ENCODE measurements at places on chromosomes 3 and 15. TPM values are rescaled to one million over a fixed set of nuclear protein-coding genes. Genes with fewer than 3 reads are reported as not detected.

DNA sequence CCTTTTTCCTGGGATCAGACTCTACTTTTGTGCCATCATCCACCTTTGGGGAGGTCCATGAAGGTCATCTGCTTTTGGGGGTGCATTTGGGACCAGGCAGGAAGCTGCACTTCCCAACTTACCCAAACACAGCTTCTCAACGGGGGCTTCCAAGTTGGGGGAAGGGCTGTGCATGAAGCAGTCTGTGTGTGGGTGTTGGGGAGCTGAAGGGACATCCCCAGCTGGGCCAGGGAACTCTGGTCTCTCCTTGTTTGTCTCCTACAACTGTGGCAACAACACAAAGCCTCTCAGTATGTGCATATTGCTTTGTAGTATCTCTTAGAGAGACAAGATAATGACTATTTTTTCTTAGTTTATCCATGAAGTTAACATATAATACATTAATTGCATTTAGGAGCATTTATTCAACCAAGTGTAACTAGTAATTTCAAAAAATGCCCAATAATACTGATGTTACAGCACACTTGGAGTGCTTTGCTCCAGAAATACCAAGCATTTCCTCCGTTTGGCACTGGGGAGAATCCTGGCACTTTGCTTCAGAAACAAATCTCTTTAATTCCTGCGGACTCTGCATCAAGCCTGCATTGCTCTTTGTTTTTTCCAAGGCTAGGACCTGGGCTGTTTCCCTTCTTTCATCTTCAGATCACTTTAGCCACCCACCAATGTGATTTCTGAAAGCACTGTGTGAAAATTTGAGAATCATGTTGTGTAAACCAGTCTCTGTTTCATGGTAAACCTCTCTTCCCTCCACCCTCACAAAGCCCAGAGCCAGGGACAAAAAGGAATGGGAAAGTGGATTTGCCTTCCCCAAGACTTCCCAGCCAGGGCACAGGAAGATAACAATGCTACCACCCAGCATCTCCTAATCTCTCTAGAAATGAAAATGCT is 126.2 kb upstream of the PFN2 start:
- no peak for DNase-seq

DNA sequence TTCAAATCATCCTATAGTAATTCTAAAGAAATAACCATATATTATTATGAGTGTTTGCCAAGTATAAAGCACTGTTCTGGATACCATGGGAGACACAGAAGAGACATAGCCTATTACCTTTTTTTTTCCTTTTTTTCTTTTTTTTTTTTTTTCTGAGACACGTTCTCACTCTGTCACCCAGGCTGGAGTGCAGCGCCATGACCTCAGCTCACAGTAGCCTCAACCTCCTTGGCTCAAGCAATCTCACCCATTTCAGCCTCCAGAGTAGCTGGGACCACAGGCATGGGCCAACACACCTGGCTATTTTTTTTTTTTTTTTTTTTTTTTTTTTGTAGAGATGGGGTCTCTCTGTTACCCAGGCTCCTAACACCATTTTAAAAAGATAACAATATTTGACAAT is 30.9 kb downstream of the CBLB start:
- no peak for DNase-seq

- no peak for DNase-seq
Observed at GRCh38 chr15:49035825-49036224, 10.4 kb downstream of the SECISBP2L start.

DNA sequence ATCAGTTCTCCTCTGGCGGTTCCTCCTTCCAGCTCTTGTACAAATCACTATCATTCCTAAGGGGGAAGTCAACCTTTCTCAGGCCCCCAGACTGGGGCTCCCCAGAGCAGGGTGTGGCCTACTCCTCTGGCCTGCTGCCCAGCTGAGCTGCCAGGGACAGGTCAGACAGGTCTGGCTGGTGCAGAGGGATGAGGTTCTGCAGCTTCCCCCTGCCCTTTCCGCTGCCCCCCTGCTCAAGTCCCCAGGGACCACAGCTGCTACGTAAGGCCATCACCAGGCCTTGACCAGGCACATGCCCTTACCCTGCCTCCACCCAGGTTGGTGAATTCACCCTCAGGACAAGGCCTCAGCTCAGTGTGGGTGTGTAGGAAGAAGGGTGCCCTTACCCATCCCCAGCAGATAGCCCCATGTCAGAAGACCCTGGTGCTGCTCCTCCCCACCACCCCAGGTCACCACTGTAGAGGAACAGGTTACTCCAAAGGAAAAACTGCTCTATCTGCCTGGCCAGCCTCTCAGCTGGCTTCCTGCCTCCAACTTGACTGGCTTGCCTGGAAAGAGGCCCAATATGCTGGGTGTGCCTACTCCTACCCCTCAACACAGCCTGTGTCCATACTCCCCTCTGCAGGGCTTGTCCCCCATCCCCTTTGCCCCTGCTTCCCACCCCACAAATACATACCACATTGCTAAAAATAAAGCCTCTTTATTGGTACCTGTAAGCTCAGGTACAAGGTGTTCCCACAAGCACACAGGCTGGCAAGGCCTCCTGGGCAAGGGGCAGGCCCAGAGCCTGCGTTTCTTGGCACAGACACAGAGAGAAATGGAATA is 12.0 kb downstream of the CSRNP1 start:
- no peak for DNase-seq

DUOX1 gene
- total RNA-seq, result not detected

CAMKV gene
- total RNA-seq, result 1.8 TPM

DNA sequence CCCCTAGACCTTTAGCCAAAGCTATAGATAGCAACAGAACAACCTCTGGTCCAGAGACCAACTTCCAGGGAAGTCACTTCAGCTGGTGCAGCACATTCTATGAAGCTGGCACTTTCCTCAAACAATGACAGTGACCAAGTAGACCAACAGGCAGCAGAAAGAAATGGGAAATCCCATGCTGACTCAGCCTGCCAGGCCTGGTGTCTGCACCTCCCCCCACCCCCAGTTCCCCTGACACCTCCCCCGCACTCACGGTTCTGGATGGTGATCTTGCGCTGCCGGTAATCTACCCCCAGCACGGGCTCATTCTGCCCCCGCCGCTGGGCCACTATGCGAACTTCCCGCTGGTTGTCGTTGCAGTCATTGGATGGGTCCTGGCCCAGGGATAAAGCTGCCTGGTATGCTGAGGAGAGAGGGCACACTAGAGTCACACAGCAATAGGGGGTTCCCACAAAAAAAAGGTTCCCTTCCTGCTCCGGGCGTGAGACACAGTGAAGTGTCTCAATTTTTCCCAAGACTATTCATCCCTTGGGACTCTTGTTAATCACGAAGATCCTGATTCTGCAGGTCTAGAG is 17.0 kb downstream of the ILDR1 start:
- DNase-seq, result peak; percentile 41

DNA sequence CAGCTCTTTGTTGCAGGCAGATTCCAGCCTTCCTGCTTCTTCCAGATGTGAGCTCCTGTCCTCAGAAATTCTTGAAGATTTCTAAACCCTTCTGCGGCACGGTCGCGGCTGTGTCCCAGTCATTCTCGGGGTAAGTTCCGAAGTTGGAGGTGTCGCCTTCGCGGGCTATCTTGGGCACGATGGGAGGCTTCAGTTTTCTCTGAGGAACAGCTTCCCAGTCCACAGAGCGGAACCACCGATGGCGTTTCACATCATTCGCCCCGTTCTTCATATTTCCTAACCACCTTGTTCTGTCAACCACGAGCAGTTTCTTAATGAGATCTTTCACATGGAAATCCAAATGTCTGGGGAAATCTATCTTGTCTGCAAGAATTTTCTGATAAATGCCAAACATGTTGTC is 24.7 kb upstream of the CERS3 start:
- DNase-seq, result no peak

DNA sequence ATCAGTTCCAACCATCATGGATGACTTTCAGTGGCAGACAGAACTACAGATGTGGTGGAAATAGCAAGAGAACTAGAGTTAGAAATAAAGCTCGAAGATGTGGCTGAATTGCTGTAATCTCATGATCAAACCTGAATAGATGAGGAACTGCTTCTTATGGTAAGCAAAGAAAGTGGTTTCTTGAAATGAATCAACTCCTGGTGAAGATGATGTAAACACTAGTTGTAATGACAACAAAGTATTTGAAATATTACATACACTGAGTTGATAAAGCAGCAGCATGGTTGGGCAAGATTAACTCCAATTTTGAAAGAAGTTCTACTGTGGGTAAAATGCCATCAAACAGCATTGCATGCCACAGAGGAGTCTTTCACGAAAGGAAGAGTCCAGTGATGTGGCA is 131.7 kb upstream of the FAM3D start:
- DNase-seq, result no peak

DNA sequence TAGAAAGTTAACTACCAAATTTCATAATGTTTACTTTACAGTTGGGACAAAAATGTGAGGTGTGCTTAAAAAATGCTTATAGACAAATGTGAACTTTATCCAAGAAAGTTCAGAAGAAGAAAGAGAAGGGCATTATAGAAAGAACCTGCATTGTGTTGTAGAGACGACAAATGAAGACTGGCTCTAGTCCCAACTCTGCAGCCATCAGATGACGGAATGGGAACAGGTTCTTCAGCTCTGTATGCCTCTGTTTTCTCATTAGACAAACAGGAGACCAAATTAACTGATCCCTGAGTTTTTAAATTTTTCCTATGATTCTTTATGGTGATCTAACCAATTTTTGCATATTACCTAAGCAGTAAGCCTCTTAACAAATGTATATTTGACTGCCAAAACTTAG is 49.2 kb downstream of the PDZRN3 start:
- DNase-seq, result no peak

DNA sequence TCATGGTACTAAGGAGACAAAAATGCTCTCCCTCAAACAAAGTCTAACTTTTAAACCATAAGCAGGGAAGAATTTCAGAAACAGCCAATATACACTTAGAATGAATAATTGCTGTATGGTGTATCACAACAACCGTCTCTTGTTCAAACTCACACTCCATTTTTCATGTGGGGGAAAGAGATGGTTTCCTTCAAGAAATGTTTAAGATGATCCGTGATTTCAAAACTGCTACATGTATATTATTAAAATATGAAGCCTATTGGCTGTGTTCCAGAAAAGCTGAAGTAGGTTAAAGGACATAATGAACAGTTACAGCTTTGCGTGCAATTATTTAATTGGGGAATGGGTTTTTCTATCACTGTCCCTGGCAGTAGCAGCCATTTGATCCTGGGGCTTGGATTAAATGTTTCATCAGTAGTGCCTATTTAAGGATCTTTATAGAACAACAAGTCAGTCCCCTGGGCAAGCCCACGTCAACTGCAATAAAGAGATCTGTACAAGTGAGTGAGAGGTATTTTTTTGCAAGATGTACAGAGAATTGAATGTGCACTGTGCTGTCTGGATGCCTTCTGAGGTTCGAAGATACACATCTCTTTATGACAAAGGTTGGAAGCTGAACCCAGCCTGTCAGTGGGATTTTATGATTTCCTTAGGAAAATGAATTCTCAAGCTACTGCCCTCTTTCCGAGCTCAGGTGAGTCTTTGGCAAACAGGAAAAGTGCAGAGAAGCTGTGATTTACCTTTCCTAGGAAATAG is 337.2 kb upstream of the RARB start:
- no peak for DNase-seq

GASK1A gene
- total RNA-seq, result not detected

DNA sequence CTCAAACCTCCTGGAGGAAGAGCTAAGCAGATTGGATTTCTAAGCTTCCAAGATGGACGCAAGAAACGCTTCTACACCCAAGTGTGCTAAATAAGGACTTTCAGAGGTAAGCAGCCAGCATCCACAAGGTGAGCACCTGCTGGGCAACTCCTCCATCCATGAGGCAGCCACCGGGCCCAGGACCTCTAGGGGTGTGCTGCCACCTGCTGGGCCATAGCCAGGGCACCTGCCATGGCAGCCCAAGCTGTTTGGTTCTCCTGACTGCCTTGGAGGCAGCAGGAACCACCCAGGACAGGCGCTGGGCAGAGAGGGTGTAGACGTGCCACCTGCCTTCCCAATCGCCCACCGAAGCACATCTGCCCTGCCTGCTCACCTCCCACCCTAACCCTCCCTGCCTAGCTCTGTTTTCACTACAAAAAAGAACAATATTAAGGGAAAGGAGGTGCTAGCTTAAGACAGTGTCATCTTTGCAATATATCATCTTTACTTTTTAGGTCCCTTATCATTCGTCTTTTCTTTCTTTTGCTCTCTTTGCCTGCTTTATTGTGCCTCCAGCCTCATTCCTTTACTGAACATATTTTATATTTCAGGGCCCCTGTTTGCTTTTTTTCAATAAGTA is 12.9 kb downstream of the C15orf62 start:
- DNase-seq, result peak; percentile 87

ALS2CL gene
- total RNA-seq, result 2.0 TPM

GRCh38 chr3:29594261-29594660 is 313.4 kb downstream of the RBMS3 start:
- DNase-seq, result no peak

GRCh38 chr3:50047426-50047825 is 41.3 kb upstream of the RBM5 start:
- DNase-seq, result no peak

DNA sequence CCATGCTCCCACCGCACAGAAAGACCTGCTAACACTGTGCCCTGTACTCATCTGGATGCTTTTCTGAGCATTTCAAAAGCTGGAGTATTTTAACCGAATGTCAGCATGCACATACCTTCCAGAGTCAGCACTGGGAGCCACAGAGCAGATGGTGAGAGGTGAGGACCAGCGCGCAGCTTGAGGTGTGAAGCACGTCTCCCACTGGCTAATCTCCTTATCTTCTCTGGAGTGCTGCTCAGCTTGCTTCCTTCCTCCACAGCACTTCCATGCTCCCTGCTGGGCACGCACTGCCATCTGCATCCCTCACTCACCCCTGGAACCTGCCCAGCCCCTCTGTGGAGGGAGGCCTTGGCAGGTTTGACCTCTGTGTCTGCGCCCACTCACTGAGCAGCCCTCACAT is at the start of gene GNB5:
Gene GNB5, minus strand, starts transcription at position 186 of the 400 bp plus-strand sequence. CDS start 6,716 bp downstream, outside the sequence.
- DNase-seq, result no peak

GRCh38 chr3:80993241-80993945 is 768.1 kb downstream of the GBE1 start:
- DNase-seq, result no peak

DNA sequence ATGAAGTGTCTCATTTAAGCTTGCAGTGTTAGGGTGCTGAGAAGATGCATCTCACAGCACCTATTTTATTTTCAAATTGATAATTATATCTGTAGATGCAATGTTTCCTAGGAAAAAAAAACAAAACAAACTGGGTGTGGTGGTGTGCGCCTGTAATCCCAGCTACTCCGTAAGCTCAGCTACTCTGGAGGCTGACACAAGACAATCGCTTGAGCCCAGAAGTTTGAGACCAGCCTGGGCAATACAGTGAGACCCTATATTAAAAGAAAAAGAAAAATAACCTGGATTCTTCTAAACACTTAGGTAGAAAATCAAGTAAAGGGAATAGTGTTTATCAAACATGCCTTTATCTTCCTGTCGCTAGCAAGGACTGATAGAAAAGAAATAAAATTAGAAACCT is 1.9 kb downstream of the MINDY2 start:
- DNase-seq, result no peak

ANKRD63 gene
- total RNA-seq, result not detected

GRCh38 chr3:191120447-191121298 is 78.4 kb upstream of the OSTN start:
- no peak for DNase-seq

DNA sequence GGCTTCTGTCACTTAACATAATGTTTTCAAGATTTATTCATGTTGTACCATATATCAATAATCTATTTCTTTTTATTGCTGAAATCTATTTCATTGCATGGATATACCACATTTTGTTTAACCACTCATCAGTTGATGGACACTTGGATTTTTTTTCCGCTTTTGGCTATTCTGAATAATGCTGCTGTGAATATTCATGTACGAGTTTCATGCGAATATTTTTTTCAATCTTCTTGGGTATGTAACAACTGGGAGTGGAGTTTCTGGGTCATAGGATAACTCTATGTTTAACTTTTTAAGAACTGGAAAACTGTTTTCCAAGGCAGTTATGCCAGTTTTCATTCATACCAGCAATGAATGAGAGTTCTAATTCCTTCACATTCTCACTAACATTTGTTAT is 21.7 kb upstream of the GPR160 start:
- DNase-seq, result no peak

ECE2 gene
- not detected for total RNA-seq

All from activated CD8-positive, alpha-beta T cell treated with anti-CD3 and anti-CD28 coated beads for 36 hours (primary cell).